ENCODE measurements at places on chromosomes 7 and 10.

- no peak for DNase-seq
Measured at GRCh38 chr7:75727881-75728593, 10.7 kb downstream of the HIP1 start.

DNA sequence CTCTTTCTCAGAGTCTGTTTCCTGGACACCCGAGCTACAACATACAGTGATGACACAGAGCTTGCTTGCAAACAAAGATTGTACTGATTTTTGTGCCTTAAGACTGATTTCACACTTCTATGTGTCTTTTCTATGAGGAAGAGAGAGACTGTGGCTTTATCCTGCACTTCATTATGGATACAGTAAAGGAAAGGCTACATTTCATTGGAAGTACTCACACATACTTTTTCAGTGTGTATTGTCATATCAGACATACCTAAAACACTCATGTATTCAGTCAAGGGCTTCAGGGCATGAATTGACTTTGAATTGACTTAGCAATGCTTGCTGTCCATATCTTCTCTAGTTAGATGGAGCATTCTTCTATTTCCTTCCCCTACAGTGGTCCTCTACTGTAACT lies 135.5 kb upstream of the IMMP2L start:
- no peak for DNase-seq

DNA sequence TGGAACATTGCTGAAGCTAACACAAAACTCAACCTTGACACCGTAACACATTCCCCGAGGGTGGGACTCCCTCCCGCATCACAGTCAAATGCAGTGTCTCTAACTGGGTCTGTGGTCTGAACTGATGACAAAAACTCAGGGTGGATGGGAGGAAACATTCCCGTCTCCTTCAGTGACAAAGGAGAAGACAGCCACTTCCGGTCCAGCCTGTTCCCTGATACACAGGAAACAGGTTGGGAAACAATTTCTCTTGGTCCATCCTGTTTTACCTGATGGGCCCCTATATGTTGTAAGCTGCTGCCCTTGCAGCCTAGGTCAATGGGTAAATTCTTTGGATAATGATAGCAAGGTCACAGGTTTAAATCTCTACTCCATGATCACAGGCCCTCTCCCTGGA lies 20.4 kb downstream of the SLC13A4 start:
- no peak for DNase-seq

DNA sequence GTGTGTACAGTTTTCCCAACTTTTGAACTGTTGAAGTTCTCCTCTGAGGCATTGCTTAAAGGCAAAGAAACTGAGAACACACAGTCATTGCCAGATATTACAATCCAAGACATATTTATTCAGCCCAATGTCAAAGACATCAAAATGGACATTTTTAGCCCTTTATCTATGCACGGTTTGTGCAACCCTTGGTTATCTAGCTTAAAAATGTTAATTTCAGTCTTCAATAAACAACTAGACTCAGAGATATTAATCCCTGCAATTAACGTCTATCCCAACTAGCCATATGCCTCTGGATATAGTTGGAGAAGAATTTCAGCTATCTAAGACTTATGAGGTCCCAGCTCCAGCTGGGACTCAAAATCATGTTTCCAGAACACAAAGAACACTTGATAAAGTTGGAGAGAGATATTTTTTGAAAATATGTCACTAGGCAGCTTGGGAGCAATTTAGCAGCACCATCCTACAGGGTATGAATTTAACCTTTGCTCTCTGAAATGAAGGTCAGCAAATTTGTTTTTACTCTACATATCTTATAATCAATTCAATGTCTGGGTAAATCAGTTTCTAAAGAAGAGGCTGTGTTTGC lies 357.0 kb downstream of the RNLS start:
- DNase-seq = no peak

GRCh38 chr10:131475803-131476202 lies 164.3 kb upstream of the TCERG1L start:
- no peak for DNase-seq

GRCh38 chr10:61732629-61733278 lies 70.0 kb downstream of the CABCOCO1 start:
- no peak for DNase-seq

GRCh38 chr7:131081308-131081707 lies 246.4 kb upstream of the MKLN1 start:
- DNase-seq = no peak

DNA sequence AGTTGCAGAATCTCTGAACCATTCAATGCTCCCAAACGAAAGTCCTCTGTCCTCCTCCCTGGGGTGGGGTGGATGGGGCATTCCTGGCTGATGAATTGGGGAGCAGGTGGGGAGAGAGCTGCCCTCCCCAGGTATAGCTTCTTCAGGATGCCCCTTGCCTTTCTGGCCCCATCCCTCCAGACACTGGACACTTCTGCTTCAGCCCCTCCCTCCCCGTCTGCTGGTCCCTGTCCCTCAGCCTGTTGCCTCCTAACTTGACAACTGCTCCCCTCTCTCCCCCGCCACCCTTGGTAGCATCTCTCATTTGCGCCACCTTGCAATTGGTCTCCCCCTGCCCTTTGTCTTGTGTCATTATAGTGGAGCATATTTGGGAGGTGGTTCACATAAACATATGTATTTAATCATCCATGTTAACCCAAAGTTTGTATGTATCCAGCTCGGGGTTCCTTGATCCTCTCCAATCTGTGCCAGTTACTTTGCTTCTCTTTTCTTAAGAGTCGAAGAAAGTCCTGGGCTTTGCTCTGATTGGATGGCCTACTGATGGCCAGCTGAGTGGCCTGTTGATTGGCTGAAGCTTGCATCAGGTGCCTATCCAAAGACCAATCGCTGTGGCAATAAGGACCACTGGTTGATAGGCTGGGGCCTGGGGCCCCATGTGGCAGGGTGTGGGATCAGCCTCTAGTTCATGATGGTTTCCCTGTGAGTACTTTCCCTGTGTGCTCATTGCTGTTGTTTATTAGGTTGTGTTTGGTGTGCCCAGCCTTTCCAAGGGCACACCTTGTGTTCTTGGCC lies 4.0 kb upstream of the GCK start:
- DNase-seq = no peak

DNA sequence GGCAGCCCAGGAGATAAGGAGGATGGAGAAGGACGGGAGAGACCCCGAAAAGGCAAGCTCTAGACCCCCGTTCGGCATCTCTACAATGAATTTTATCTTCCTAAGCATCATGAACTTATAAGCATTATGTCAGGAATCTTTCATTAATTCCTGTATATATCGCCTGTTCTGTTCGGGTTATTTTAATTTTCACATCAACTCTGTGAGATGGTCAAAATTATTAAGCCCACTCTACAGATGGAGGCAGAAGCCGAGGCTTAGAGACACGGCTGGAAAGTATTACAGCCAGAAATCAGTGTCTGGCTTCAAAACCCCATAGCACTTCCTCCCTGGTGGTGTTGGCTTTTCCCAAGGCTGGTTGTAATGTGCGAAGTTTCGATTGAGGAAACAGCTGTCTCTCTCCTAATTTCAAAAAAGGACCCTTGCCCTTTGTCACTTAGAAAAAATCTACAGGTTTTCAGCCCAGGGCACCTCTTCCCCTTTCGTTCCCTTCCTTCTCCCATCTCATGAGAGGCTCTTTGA lies 1.5 kb upstream of the GRM8 start:
- no peak for DNase-seq

- DNase-seq = no peak
Measured at GRCh38 chr10:63027531-63027930, 105.6 kb upstream of the NRBF2 start.

GRCh38 chr7:24713039-24713793 lies 44.0 kb downstream of the GSDME start:
- no peak for DNase-seq

GRCh38 chr7:139016931-139017511 lies 18.8 kb downstream of the ZC3HAV1L start:
- peak; percentile 52 for DNase-seq

Measured in NCI-H774 (cell line).